CD8-positive, alpha-beta memory T cell (primary cell): ENCODE measurements at places on chromosomes 5 and 9. TPM values are rescaled to one million over a fixed set of nuclear protein-coding genes. Genes with fewer than 3 reads are reported as not detected.

Gene ADAMTS12
- not detected for total RNA-seq

DNA sequence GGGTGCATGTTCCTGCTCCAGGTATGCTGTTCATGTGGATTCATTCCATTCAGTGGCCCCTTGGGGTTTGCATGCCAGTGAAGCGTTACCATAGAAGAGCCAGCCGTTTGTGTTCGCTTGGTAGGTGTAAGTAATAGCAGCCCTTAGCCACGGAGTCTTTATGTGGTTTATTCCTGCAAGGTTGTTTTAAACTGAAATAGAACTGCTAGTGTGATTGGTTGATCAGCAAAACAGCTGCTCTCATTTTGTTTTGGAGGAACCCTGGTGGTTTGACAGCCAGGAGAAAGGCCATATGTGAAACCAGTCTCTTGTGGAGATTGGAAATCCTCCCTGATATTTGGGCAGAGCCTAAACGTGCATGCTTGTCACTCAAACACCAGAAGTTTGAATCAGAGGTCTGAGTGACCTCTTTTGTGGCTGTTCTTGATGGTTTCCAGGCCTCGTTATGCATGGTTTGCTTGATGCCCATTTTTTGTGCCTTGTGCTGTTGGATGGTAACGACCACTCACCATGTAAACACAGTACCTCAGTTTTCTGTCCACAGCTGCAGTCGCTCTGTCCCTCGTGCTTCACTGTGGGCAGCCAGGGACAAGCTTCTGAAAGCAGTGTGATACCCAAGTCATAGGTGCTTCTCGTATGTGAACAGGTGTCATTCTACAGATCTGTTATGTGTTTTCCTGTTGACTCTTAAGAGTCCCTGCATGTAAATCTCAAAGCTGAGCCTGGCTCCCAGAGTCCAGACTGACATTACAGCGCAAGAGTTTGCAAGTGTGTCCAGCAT, 58.3 kb upstream of the NXNL2 start:
- DNase-seq: no peak

GRCh38 chr5:151448038-151448985, 909 bp downstream of the SLC36A1 start:
- DNase-seq: no peak

Gene GPR150
- 0.18 TPM for total RNA-seq

GRCh38 chr9:98522487-98522886, 186.2 kb downstream of the GABBR2 start:
- DNase-seq: no peak

DNA sequence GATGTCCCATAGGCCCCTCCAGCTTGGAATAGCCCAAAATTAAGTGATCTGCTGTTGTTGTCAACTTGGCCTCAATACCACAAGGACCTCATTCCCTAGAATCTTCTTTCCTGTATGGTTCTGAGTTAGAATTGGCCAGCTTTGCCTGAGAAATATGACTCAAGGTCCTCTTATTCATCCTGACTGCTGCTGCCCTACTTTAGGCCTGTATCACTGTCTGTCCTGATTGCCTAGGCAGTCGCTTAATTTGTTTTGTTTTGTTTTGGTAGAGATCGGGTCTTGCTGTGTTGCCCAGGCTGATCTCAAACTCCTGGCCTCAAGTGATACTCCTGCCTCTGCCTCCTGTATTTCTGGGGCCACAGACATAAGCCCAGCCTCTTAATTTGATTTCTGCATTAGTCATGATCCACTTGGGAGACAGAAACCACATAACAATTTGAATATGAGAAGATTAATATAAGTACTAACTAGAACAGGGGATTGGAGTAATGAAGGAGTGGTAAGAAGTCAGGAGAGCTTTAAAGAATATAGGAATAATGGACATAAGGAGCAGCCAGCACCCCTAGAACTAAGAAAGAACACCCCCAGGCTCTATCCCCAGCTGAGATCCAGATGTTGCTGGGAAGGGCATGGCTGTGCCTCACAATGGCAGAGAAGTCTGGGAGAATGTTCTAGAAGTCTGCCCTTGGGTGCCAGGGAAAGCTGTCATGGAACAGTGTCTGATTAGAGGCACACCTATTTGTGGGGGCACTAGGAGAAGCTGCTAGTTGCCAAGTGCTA, 4.6 kb downstream of the TEX53 start:
- no peak for DNase-seq

DNA sequence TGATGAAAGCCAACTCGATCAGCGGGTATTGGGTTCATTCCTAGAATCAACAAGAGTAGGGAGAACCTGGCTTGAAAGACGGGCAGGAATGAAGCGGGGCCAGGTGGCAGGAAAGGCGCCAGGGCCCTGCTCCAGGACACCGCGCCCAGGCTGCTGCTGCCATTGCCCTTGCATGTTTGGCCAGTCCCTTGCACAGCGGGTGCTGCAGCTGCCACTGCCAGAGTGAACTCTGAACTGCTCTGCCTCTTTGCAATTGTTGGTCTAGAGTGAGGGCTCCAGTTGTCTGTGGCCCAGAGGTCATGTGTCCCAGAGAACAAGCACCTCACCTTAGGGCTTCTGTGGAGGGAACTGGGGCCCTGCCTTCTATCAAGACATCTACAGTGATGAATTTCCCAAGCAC, 24.0 kb upstream of the CARTPT start:
- DNase-seq: no peak

- no peak for DNase-seq
Measured at GRCh38 chr5:141465351-141465750, 10.4 kb upstream of the PCDHGC3 start.

GRCh38 chr5:168869615-168870227, 290.6 kb upstream of the PANK3 start:
- no peak for DNase-seq

GRCh38 chr9:104386013-104386412, 118.0 kb upstream of the OR13F1 start:
- no peak for DNase-seq

Gene SPINK4
- not detected for total RNA-seq

Gene LCP2
- total RNA-seq: 219 TPM

- no peak for DNase-seq
Measured at GRCh38 chr5:157267761-157268480, 2.0 kb downstream of the CYFIP2 start.

DNA sequence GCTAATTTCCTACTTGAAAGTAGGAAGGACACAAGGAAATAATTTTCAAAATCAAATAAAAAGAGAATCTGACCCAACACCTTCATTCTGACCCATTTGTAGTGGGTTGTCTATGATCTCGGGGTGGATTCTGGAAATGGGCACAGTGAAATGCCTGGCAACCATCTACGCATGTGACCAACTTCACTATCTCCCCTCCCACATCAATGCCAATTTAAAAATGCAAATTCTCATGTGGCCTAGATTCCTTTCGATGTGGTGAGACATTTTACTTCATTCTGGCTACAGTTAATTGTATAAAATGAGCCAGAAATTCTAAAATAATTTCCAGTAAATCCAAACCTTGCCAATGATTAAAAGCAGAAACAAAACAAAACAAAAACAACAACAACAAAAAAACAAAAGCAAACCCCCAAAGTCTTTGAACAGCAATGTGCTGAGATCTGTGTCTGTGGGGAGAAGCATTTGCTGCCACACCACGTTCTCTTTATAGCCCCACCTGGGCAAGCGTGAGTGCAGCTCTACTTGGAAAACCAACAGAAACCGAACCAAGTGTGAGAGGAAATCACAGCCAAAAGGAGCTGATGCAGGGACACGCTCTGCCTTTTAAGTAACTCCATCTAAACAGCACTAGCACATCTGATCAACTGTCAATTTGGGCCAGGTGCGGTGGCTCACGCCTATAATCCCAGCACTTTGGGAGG, 59.0 kb downstream of the USP20 start:
- DNase-seq: peak; percentile 22

- no peak for DNase-seq
Measured at GRCh38 chr5:55724281-55724680, 12.2 kb upstream of the SLC38A9 start.

GRCh38 chr5:133977858-133978257, 9.4 kb upstream of the C5orf15 start:
- DNase-seq: no peak

Gene CEP120
- total RNA-seq: 23.5 TPM

DNA sequence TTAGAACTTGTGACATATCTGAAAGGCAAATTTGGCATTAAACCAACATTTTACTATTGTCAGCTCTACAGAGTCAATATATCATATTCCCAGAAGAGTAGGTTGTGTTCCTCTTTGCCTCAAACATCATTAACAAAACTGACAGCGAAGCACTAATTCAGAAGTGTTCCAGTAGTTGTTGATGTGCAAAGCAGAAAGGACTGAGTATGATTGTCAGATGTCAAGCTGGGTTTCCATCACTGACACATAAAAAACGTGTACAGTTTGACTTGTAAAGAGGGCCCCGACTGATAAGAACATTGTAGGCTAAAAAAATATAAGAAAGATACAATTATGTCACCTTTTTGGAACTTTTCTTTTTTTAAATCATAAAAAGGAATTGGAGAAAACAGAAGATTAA, 101.5 kb upstream of the ZNF608 start:
- no peak for DNase-seq

DNA sequence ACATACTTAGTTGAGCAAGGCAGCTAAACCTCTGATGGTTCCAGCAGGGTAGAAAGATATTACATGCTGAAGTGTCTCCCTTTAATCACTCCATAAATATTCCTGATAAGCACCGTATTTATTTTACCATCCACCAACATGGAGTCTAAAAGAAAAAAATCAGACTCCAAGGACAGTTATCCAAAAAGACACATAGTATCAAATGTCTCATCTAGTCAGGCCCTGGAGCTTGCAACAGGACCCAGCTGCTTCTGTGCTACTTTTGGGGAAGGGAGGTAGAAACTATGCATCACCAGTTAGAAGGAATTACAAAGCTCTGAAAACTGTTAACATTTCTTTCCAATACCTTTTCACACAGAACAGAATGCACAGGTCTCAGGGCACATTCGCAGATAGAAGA, 88.1 kb downstream of the S1PR3 start:
- no peak for DNase-seq

GRCh38 chr5:37045703-37046102, 169.1 kb downstream of the NIPBL start:
- DNase-seq: no peak

DNA sequence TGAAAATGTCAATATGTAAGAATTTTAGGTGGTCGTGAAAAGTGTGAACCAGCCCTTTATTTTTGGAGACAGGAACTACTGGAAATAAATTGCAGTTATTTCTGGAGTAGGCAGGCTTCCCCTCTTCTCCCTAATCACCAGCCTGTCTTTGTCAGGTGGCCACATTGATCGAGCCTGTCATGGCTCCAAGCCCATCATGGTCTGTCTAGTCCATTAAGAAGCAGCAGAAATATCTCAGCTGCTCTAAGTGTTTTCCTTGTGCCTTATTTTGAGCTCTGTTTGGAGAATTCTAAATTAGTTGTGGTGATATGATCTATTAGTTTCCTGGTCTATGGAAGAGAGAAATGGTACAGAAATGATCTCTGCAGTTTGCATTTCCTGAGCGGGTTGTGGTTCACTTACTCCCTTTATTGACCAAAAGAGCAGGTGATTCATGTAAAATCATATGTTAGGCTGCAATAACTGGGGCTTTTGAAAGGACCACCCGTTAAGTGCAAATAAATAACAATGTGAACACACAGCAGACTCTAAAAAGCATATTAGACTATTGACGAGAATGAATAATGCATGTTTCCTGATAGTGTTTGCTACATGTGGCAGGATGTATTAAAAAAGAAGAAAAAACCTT, 42.3 kb downstream of the BASP1 start:
- DNase-seq: no peak

DNA sequence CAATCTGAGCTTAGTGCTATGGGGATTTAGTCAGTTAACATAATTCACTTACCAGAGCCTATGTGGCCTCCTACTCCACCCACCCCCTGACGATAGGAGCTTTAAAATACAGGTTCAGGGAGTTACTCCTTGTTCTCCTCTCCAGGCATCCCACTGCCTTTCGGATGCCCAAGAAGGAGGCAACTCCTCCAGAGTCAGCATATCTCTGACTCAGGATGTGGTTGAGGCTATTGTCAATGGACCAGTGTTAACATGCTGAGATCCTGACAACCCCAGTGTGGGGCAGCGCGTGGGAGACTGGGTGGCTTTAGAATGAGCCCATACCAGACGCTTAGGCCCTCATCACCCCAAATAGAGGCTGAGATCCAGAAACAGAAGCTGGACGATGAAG, 27.4 kb downstream of the BICD2 start:
- no peak for DNase-seq

DNA sequence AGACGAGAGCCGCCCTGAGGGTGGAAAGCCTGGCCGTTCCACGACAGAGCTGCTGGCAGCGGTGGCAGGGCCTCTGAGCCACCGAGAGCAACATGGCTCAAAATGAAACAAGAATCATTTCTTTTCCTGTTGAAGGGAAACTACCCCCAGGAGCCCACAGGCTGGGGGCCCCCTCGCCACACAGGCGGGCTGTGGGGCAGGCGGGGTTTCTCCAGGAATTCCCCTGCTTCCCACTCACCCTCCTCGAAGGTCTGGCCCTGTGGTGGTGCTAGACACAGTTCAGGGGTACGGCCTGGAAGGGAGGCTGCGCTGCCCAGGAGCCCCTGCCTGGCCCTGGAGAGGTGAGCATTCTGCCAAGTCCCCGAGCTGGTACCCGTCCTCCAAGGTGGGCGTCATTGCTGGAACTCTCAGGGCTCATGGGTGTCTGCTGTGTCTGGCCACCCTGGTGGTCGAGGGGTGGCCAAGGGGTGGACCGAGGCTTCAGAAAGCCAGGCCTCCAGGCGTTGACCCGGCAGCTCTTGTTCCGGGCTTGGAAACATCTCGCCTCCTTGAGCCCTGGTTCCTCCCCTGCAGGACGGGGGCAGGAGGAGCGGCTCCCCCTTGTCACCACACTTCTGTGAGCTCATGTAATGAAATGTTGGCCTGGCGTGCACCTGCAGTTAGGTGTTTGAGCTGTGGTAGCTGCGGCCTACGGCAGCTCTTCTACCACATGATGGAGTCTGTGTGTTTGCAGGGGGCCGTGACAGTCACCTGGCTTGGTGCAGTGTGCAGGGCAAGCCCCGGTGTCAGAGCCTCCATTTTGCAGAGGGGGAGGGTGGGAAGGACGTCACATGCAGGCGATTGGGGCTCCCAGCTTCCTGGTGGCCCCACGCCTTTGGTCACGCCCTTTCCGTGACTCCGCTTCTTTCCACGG, 65.3 kb downstream of the RXRA start:
- DNase-seq: peak; percentile 72

Gene OLFML2A
- total RNA-seq: not detected

Gene SCAI
- 8.5 TPM for total RNA-seq

- DNase-seq: no peak
Measured at GRCh38 chr5:150593593-150593992, 46.9 kb upstream of the SYNPO start.

- no peak for DNase-seq
Measured at GRCh38 chr9:130382636-130383349, 62.0 kb upstream of the ASS1 start.
